ENCODE measurements at places on chromosomes 2 and 18.

DNA sequence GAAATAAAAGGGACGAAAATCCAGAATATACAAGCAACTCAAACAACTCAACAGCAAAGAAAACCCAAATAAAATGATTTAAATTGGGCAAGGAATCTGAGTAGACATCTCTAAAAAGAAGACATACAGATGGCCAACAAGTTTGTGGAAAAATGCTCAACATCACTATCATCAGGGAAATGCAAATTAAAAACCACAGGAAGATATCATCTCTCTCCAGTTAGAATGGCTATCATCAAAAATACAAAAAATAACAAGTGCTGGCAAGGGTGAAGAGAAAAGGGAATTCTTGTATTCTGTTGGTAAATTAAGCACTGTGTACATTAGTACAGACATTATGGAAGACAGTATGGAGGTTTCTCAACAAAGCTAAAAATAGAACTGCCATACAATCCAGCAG lies 80.0 kb downstream of the RAB31 start:
- H3K4me3 ChIP-seq, result no peak overlapping the region
- H3K27ac ChIP-seq, result no peak overlapping the region
- 0 out of 2 replicates have a peak, but pooled peaks cover under 1% of the 10 kb centered on the region for H3K4me1 ChIP-seq
- H3K36me3 ChIP-seq, result no peaks in the 10 kb centered on the region
- no peak for DNase-seq

GRCh38 chr2:191114403-191114886 lies 36.3 kb downstream of the STAT4 start:
- peak; percentile 45 for DNase-seq
- no peak overlapping the region for H3K27ac ChIP-seq
- no peak overlapping the region for H3K4me3 ChIP-seq
- H3K4me1 ChIP-seq, result peaks cover 15% of the 10 kb centered on the region

DNA sequence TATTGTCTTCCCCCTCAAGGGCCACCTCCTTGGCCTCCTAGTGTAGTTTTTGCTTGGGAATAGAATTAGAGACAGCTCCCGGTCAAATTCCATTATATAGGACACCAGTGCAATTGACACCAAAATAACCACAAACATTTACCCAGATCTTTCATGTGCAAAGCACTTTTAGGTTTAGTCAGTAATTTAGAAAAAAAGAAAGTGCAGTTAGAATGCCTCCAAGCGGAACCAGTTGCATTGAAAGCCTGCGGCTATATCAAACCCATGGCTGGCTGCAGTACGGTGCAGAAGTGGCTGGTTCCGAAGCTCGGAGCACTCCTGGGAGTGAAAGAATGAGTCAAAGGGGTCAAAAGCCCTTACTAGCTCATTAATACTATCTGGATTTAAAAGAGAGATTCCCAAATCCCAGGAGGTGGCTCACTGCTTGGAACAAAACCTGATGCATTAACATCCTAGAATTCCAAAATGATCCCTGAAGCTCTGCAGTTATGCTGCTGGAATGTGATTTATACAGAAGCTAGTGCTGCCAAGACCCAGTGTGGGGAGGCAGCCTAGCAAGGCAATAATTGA lies 432.2 kb upstream of the KLHL29 start:
- no peaks in the 10 kb centered on the region for H3K27me3 ChIP-seq
- no peak overlapping the region for H3K27ac ChIP-seq
- no peak overlapping the region for H3K4me3 ChIP-seq
- H3K36me3 ChIP-seq, result no peaks in the 10 kb centered on the region
- no peaks in the 10 kb centered on the region for H3K4me1 ChIP-seq
- no peak for DNase-seq

DNA sequence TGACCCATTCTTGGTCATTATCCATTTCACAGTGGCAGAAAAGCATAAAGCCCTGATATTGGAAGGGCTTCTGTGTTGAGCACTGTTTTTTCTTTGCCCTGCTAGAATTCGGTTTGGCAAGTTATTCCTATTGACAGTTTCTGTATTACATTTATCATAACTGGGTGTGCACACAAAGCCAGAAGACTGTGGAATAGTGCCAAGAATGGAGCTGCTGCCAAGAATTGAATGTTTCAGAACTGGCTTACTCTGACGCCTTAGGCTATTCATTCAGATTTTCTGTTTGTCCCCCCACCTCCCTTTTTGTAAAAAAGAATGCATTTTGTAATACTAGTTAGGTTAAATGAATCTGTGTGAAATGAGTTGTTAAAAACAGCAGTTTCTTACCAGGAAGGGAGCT lies 12.7 kb downstream of the KDM3A start:
- H3K4me3 ChIP-seq, result 0 out of 2 replicates have a peak overlapping the region, but pooled peaks have one; percentile 10
- peaks cover 26% of the 10 kb centered on the region for H3K4me1 ChIP-seq
- H3K36me3 ChIP-seq, result peaks cover 81% of the 10 kb centered on the region
- peak; percentile 67 for DNase-seq

Data from GM23248 (cell line).